ENCODE measurements at places on chromosomes 2 and 18.

DNA sequence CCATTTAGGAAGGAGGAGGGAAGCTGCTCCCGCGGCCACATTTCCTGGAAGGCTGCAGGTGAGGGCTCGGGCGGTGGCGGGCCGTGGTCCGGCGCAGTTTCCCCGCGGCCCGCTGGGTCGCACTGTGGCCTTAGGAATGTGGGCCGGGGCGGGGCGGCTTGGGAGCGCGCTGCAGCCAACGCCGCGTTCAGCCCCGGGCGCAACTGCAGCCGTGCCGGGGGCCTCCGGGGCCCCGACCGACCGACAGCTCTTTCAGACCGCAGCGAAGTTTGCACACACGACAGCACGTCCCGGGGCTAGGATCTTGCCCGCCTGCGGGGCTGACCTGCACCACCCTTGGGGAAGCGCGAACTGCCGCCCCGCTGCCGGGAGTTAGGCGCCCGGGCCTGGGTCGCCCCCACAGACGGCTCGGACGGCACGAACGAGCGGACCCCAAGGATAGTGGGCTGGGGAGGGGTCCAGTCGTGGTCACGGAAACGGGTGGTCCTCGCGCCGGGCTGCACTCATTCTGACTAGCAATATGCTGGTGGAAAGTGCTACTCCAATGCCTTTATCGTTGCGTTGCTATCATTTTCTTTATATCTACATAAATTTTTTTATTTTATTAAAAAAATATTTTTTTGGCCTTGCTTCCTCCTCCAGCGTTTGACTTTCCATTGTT lies 69.9 kb upstream of the DLX2 start:
- DNase-seq: peak; percentile 33

- DNase-seq: peak; percentile 27
Measured at GRCh38 chr2:60891180-60891579, 9.8 kb downstream of the REL start.

DNA sequence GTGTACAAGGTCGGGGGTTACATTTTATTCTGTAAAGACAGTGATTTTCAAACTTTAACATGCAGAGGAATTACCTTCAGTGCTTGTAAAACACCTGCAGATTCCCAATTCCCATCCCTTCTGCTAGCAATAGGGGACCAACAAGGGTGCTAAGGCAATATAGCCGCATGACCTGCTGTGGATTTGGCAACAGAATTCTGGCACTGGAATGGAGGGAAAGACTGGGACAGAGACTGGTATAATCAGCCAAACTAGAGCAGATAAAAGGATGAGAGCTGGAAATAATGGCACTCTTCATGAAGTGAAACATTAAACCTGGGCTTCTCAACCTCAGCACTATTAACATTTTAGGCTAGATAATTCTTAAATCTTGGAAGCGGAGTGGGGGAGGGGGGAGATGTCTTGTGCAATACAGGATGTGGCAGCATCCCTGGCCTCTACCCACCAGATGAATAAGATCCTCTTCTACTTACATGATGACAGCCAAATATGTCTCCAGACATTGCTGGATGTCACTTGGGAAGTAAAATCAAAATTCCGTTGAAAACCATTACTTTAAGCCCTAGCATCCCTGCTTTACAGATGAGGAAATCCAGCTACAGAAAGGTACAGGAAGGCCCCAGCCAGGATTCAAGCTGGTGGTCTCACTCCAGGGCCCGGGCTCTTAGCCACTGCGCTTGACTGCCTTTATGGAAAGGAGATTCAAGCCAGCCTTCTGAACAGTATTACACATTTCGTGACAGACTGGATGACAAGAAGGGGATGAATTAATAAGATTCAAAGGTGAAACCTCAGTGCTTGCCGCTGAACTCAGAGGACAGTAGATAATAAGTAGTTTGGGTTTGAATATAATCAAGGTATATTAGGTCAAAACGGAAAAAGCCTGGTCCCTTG lies 1.7 kb downstream of the EVA1A start:
- DNase-seq: peak; percentile 1

- no peak for DNase-seq
Measured at GRCh38 chr2:232741294-232741693, 35.1 kb downstream of the KCNJ13 start.

GRCh38 chr18:498931-499775 lies 1.3 kb downstream of the COLEC12 start:
- DNase-seq: no peak

GRCh38 chr18:12008842-12009580 lies 27.7 kb downstream of the IMPA2 start:
- DNase-seq: no peak

DNA sequence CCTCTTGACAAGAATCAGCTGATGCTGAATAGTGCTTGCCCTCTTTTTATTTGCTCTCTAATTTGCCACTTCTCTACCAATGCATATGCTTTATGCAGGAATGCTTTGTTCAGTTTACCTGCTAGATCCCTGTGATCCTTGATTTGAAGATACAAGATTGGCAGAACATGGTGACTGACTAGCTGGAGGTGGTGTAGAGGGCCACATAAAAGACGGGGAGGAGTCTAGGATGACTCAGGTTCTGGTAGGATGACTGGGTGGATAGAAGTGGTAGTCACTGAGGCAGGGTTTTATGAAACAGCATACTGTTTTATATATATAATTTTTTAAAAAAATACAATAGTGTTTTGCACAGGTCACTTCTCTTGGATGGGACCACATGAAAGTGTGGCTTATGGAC lies 6.3 kb upstream of the ADGRF3 start:
- DNase-seq: peak; percentile 29

DNA sequence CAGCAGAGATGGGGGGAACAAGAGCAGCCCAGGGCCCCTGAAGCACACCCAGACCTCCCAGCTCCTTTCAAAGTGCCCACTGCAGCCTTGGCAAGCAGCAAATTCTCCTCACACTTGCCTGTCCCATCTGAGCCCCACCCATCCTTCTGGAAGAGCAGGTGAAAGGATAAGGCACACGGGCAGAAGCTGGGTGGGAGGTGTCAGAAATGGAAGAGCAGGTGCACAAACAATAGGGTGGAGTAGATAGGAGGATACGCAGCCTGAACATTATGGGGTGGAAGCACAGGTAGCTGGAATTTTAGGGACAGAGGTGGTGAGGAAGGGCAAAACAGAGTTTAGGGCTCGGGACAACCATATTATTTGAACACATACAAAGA lies 69.2 kb downstream of the TNS1 start:
- DNase-seq: no peak

DNA sequence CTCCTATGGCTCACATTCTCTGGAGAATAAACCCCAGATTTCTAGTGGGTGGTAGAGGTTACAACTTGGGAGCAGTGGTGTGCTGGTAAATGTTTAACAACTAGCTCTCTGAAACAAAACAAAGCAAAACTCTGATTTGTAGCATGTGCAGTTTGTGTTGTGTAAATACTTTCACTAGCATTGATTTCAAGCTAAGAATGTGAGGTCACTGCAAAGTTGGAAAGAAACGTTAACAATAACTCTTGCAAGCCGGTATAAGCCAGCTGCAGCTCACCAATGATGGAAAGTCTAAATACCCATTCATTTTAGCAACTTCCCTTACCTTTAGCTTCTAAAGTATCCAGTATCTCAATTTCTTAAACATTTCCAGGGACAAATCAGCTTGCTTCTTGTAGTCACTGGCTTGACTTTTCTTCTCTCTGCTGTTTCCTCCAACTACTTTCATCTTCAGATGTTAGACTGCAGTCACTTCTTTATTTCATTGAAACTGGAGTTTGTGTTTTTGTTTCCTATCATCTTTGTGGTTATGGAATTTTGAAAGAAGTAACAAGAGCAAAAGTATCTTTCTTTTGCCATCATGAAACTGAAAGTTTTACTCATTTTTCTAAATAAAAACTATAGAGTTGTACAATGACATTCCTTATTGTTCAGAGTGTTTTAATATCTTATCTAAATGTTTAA lies 140.2 kb downstream of the PLCL1 start:
- DNase-seq: no peak

DNA sequence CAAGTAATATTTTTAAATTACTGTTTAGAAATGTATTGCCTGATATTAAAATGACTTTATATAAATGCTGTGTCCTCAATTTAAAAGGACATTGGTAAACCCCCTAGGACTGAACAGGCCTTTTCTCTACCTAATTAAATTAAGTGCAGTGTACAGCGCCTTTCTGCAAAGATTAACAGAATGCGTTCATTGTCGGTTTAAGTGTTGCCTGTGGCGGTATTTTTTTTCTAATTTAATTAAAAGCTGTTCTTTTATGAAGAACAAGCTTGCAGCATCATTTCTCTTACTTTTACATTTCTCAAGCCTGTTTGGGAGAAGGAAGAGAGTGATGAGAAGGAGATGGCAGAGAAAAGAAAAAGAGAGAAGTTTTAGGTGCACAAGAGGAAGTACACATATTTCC lies 344.9 kb downstream of the CPS1 start:
- DNase-seq: no peak

GRCh38 chr18:25737710-25738311 lies 352.6 kb downstream of the SS18 start:
- DNase-seq: no peak

- peak; percentile 26 for DNase-seq
Measured at GRCh38 chr18:59631583-59632181, 65.5 kb downstream of the CCBE1 start.

GRCh38 chr2:84781942-84782716 lies 98.8 kb downstream of the TRABD2A start:
- peak; percentile 68 for DNase-seq

- DNase-seq: no peak
Measured at GRCh38 chr2:129709001-129709955, 270.2 kb upstream of the RAB6C start.

GRCh38 chr2:43303889-43304288 lies 77.5 kb upstream of the ZFP36L2 start:
- DNase-seq: no peak

- DNase-seq: no peak
Measured at GRCh38 chr18:79818631-79819030, 20.9 kb downstream of the KCNG2 start.

DNA sequence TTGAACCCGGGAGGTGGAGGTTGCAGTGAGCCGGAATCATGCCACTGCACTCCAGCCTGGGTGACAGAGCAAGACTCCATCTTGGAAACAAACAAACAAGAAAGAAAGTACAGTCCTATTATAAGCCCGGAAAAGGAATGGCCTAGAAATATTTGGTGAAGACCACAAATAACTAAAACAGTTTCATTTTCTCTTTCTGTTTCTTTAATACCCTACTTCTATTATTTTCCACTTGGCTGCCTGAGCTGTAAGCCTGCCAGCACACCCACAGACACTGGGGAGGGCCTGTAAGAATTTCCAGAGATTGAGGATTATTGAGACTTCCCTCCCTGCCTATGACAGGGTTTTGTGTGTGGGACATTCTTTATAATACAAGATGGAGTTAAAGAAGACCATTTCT lies 188.0 kb upstream of the DCC start:
- DNase-seq: peak; percentile 48

DNA sequence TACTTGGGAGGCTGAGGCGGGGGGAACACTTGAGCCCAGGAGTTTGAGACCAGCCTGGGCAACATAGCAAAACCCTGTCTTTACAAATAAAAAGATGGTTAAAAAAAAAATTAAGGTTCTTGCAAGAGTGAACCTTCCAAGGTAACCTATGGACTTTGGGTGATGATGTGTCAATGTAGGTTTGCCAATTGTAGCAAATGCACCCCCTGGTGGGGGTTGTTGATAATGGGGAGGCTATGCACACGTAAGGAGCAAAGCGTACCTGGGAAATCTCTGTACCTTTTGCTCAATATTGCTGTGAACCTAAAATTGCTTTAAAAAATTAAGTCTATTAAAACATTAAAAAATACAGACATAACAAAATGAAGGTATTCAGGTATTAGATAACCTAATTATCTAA lies 70.4 kb downstream of the CWC22 start:
- peak; percentile 21 for DNase-seq

DNA sequence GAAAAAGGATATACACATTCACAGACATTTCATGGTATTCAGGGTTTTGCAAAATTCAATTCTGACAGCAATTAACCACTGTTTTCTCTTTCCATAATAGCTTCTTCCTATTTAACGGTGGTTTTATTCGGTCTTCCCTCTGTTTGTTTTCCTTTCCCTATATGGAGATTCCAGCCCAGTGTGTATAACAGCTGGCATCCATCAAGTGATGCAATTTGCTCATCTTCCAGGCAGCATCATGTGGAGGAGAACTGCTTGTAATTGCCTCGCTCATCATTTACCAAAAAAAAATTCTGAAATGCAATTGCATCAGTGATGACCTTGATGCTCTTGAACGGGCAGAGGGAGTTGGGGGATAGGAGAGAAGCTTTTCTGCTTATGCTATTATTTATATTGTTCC lies 165.9 kb upstream of the PGAP1 start:
- no peak for DNase-seq

GRCh38 chr2:15895615-15896469 lies 44.5 kb upstream of the MYCN start:
- DNase-seq: no peak

DNA sequence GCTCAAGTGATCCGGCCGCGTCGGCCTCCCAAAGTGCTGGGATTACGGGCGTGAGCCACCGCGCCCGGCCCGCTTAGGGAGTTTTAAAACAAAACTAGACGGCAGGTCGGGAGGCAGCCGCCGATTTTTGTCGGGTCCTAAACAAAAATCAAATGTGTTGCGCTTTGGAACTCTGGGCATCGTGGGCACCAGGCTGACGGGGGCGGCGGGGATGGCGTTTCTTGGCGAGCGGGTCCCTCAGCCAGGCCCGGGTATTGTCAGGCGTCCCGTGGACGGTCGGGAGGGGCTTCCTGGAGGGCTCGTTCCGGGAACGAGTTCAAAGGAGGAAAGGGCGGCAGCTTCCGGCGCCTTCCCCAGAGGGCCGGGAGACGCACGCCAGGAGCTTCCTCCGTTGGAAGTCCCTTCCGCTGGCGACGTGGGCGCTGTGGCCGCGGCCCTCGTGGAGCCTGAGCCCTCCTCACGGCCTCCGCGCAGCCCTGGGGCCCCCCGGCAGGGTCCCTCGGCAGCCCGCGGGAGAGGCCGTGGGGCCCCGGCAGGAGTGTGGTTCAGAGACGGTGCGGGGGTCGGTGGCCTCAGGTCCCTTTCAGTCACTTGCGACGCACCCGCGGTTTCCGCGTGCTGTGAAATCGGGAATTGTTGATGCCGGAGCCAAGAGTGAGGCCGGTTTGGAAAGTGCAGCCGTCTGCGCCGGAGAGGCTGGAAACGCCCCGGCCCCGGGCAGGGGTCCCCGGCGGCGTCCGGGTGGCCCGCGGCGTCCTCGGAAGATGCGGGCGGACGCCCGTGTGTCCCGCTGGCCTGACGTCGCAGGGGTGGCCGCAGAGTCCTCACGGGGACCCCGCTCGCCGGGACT lies 59.3 kb downstream of the EMILIN2 start:
- DNase-seq: peak; percentile 86

- DNase-seq: no peak
Measured at GRCh38 chr2:149926149-149926548, 338.6 kb upstream of the MMADHC start.

All from OCI-M1 (cell line).